Activated CD4-positive, alpha-beta T cell treated with anti-CD3 and anti-CD28 coated beads, Interleukin-2, amount 50 U/mL, for 1 hour (primary cell): ENCODE measurements at places on chromosomes 3 and 15.
A peak's percentile ranks its signal among the peaks of the same experiment; 100 is the strongest.

GRCh38 chr3:129033633-129034321 lies 26.8 kb upstream of the GP9 start:
- no peak for DNase-seq

DNA sequence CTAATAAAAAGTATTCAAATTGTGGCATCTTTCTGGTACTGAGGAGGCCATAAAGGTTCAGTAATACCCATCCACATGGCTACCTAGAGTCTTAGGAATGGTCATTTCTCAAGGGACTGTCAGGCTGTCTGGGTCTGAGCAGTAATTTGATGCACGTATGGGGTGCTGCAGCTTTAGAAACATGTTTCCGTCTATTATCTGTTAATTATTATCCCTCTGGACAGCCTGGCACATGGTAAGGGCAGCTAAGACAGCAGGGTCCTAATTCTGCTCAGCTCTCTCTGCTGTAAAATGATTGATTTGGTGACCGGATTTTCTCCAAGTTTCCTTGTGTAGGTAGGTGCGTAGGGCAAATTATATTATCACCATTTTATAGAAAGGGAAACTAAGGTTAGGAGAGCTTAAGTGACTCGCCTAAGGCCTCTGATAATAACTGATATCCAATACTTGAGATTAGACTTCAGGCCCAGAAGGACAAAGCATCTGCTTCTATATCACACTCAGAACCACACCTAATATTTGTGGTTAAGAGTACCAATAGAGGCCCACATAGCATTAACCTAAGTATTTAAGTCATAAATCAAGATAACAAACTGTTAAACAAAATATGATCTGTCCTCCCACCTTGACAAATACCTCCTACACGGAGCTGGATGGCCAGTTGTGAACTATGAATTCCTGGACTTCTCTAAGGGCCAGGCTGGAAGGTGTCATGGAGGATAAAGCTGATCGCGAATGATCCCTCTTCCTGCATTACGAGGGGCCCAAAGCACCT lies 2.9 kb upstream of the RAP2B start:
- DNase-seq = no peak

DNA sequence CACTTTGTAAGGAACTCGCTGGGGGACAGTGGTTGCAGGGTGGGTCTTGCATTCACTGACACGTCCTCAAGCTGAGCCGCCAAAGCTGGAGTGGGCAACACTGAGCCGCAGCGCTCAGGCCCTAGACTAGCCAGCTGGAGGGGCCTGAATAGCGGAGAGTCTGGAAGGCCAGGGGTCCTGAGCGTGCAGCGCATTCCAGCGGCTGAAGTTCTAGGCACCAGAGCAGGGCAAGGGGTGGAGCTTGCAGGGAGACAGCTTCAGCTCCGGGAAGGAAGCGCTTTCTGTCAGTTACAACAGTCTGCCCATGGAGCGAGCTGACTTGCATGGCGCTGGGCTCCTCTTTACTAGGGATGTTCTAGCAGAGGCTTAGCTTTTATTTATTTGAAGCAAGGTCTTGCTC lies 2.7 kb downstream of the MAP6D1 start:
- DNase-seq = no peak

- no peak for DNase-seq
Measured at GRCh38 chr15:59456114-59456513, 18.1 kb downstream of the FAM81A start.

- no peak for DNase-seq
Measured at GRCh38 chr3:31092748-31093589, 198.5 kb upstream of the GADL1 start.

GRCh38 chr3:128434524-128434923 lies 32.2 kb downstream of the DNAJB8 start:
- DNase-seq = no peak

- no peak for DNase-seq
Measured at GRCh38 chr3:77102951-77103769, 63.3 kb downstream of the ROBO2 start.

GRCh38 chr15:80856400-80856799 lies 77.2 kb downstream of the CEMIP start:
- no peak for DNase-seq

GRCh38 chr3:124847051-124847450 lies 40.1 kb downstream of the ITGB5 start:
- no peak for DNase-seq

DNA sequence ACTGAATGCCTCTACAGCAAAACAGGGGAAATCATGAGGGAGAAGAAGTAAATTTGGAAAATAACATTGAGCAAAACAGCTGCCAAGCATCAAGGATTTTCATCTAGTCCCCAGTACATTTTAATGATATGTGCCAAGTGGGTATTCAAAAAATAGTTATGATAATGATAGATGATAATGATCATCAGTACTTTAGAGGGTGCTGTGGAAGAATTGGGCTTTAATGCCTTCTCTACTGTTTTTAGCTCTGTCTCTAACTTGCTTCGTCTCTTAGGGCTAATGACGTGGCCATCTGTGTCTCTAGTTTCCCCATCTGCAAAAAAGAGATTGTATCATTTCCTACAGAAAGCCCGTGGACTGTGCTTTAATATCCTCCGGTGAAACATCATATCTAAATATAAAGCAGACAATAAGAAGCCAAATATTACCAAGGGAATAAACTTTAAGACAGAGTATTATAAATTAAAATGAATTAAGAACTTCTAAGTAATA lies 10.2 kb upstream of the FSIP1 start:
- no peak for DNase-seq

DNA sequence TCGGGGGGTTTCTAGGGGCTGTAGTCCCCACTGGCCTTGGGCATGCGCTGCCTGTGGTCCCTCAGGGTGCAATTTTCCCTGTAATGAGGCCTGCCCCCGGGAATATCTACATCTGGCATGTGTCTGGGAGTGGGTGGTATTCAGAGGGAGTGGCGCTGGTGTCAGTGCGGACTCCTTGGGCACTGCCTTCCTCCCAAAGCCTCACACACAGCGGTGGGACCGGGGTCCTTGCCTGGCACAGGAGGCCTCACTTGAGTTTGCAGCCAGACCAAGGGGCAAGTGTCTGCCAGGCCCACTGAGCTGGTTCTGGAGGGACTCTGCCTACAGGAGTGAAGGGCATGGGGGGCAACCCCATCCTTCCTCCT lies 53.5 kb upstream of the PCSK6 start:
- DNase-seq = no peak

DNA sequence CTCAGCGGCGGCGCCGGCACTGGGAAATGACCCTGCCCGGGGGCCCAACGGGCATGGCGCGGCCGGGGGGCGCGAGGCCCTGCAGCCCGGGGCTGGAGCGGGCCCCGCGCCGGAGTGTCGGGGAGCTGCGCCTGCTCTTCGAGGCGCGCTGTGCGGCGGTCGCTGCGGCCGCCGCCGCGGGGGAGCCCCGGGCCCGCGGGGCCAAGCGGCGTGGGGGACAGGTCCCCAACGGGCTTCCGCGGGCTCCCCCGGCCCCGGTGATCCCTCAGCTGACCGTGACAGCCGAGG lies 172 bp downstream of the ITPKA start:
- DNase-seq = no peak

DNA sequence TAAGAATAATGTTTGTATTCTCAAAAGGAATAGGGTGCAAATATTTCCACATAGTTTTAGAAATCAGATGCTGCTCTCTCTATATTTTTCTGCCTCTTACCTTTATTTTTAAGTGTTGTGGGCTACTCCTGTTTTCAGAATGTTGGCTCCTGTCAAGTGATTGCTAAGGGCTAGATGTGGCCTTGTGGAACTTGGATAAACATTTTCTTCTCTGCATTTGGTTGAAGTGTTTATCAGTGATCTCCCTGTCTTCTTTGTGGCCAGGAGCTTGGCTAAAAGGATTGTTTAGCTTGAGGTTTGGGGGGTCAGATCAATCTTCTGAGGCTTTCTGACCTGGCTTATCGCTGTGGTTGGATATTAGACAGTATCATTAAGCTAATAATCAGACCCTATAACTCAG lies 112.6 kb downstream of the TCF12 start:
- no peak for DNase-seq

GRCh38 chr3:37272741-37273140 lies 98.4 kb upstream of the LRRFIP2 start:
- no peak for DNase-seq

DNA sequence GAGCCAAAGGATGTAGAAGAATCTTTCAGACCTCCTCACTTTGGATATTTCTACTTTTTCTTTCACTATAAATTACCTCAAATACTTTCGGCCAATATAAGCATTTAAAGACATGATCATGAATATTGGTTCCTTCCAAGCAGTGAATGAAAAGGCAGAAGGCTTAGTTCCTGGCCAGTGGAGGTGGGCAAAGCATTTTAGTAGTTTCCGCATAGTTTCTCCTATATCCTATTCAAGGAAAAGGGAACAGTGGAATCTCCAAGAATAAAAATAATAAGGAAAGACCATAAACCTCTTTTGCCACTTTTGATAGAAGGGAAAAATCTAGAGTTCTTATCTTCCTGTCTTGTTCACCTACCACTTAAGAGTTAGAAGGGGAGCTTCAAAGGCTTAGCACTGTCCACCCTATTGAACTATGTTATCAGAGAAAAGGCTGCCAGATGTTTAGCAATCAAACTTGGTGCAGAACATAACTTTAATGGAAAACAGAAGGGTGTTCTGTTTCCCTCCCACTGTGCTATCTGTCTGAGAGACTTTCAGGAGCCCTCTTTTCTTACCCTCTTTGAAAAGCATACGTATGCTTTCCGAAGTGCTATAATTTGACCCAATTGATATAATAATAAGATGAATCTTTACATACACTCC lies 155.6 kb upstream of the DPH6 start:
- DNase-seq = no peak

GRCh38 chr3:53715815-53716483 lies 130.3 kb downstream of the CHDH start:
- no peak for DNase-seq

DNA sequence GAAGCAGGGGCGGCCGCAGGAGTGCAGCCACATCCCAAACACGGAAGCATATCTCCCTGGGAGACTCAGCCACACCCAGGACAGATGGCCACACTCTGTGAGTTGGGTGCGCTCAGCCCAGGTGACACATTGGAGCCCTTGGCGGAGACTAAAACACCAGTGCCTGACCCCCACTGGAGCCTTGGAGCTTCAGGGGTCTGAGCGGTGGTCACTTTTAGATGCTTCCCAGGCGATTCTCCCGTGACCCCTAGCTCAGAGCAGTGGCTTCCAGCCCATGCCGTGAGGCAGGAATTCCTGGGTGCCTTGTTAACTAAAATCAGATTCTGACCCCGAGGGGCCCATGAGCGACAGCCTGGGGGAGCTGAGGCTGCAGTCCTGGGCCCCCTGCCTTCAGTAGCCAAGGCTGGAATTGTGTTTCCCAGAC lies 54.5 kb downstream of the PLXNA1 start:
- no peak for DNase-seq

GRCh38 chr3:142987080-142987700 lies 14.2 kb upstream of the U2SURP start:
- DNase-seq = no peak

GRCh38 chr3:13451301-13451673 lies 28.8 kb upstream of the HDAC11 start:
- DNase-seq = peak; percentile 18

GRCh38 chr3:153785901-153786300 lies 335.3 kb upstream of the ARHGEF26 start:
- DNase-seq = no peak

- no peak for DNase-seq
Measured at GRCh38 chr3:135141672-135142071, 346.6 kb downstream of the EPHB1 start.

DNA sequence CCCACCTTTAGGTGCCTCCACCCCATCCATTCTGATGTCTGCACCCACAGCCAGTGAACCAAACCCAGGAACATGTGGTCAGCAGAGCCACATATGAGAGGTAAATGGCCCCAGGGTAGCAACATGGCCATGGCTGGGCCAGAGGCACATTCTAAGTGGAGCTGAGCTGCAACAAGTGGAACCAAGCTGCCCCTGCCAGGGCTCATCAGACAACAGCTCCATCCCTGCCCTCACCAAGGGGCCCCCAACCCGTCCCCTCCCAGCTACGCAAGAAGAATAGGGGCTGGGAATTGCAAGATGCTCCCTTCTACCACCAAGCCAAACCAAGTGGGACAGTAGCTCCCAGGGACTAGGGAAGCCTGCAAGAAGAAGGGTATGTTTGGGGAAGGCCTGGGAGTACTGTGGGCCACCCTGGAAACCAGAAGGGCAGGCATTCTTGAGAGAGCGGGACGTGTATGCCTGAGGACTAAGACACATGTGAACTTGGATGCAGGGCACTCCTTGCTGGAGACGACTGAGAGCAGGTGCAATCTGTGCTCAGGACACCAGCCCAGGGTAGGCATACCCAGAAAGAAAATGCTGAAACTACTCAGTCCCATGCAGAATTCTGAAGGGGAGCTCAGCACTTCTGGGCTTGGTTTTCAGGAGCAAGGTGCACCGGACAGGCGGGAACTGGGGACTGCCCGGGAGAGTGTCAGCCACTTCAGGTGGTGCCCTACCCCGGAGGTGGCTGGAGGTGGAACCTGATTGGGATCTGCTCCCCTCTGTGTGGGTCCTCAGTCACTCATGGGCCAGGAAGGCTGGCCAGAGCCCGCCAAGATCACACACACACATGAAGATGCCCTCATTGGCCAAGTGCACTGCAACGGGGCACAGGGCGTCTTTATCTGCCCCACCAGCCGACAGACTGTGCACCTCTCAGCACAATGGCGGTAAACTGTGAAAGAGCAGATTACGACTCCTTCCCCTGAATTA lies 9.5 kb downstream of the MYL3 start:
- DNase-seq = no peak

DNA sequence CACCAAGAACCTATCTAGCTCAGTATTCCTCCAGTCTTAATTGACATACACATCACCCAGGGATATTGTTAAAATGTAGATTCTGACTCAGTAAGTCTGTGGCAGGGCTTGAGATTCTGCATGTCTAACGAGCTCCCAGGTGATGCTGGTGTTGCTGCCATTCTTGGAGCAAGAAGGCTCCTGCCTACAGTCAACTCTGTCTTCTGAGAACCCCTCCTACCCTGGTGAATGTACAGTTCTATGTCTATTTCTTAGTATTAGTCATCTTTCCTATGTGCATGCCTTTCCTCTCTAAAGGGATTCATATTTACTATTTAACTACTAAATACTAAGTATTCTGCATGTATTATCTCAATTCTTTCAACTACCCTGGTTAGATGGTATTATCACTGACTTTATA lies 268.7 kb downstream of the EDEM1 start:
- no peak for DNase-seq

- no peak for DNase-seq
Measured at GRCh38 chr15:69627548-69628158, 175.0 kb downstream of the RPLP1 start.

DNA sequence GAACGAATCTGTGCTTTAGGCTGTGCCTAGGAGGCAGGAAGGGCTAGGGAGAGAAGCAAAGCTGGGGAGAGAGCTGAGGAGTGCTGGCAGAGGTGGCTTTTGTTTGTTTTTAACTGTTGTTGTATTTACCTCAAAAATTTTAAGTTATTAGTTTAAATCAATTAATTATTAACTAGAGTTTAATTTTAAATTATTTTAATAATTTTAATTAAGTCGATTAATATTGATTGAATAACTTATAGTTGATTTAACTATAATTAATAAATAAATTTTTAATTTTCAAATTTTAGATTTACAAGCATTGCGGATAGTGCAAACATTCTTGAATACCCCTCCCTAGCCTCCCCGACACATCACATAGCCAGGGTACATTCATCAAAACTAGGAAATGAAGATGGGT lies 30.6 kb downstream of the KLF15 start:
- no peak for DNase-seq
